M059J (cell line): ENCODE measurements at places on chromosomes 2 and 18. TPM values are rescaled to one million over a fixed set of nuclear protein-coding genes. Genes with fewer than 3 reads are reported as not detected.

GRCh38 chr18:59760619-59761600 is 63.7 kb upstream of the CCBE1 start:
- DNase-seq, result no peak

- no peak for DNase-seq
Observed at GRCh38 chr2:232438091-232438490, 17.9 kb upstream of the ALPI start.

GRCh38 chr2:88656690-88657089 is 29.4 kb upstream of the EIF2AK3 start:
- peak; percentile 78 for DNase-seq

GRCh38 chr2:233835230-233836186 is 18.8 kb downstream of the HJURP start:
- DNase-seq, result no peak

DNA sequence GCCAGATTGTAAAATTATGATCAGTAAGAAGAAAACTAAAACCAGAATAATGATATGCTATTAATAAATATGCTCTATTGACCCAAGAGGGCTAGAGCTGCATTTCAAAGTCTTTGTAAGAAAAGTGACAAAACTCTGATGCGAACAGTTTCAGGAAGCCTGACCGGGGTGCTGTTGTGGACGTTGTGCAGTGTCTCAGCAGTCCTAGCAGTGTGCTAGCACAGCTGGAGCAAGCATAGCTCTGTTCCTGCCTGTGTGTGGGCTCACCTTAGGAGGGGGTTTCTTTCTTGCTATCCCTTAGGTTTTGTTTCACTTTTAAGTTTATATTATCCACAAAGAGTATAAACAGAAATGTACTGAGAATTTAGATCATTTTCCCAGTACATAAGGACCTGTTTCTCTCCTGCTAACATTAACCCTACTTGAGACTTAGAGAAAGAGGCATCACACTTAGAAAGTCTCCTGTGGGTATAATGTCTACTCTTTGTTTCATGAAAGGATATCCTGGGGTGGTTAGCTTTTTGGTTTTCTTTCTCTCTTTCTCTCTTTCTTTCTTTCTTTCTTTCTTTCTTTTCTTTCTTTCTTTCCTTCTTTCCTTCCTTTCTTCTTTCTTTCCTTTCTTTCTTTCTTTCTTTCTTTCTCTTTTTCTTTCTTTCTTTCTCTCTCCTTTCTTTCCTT is 124.5 kb downstream of the TMEM182 start:
- DNase-seq, result no peak

- DNase-seq, result no peak
Observed at GRCh38 chr18:35155398-35156117, 85.3 kb upstream of the ZNF397 start.

DNA sequence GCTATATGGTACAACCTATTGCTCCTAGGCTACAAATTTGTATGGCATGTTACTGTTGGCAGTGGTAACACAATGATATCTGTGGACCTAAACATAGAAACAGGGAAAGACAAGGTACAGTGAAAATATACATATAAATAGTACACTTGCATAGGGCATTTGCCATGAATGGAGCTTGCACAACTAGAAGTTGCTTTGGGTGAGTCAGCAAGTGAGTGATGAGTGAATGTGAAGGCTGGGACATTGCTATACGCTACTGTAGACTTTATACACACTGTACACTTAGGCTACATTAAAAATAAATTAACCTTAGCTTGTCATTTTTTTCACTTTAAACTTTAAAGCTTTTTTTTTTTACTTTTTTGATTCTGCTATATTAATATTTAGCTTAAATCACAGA is 500.0 kb upstream of the SETBP1 start:
- no peak for DNase-seq

DNA sequence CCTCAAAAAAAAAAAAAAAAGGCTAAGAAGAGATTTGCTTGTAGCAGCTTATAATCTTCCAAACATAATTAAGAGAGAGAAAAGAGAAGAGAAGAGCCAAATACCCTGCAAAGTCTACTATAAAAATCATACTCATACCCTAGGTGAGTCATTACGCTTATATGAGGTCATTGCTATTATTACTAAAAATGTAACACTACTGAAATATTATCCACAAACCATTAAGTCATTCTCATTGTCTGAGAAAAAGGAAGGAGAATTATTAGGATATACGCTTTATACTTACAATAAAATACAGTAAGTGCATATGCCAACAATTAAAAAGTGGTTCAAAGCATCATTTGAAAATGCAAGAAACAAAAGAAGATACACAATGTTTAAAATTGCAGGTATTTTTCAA is 66.5 kb downstream of the COLEC12 start:
- DNase-seq, result no peak

GRCh38 chr2:5740053-5740452 is 47.9 kb downstream of the SOX11 start:
- no peak for DNase-seq

DNA sequence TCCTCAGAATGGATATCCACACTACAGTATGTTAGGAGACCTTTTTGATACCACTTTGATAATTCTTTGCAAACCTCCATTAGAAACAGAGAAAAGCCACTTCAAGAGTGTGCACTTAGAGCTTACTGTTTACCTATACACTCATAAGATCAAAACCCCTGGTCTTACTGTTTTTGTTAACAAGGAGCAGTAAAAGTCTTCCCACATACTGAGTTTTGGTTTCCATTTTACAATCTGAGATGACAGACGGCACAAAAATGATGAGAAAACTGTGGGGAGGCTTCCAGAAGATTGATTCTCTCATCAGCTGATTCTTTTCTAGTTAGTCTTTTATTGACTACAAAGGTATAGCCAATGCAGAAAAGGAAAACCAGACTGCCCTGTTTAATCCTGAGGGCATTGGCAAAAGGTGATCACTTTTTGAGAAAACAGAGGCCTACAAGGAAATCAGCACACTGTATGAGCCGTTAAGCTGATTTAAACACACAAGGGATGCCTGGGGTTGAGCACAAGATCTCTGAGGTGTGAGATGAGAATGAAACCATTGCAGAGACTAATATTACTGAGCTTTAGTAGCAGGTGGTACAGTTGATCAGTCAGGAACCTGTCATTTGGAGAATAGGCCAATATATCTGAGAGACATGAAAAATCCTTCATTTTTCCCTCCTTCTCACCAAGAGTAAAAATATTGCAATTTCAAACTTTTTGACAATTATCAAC is 368.6 kb downstream of the GRB14 start:
- no peak for DNase-seq

DNA sequence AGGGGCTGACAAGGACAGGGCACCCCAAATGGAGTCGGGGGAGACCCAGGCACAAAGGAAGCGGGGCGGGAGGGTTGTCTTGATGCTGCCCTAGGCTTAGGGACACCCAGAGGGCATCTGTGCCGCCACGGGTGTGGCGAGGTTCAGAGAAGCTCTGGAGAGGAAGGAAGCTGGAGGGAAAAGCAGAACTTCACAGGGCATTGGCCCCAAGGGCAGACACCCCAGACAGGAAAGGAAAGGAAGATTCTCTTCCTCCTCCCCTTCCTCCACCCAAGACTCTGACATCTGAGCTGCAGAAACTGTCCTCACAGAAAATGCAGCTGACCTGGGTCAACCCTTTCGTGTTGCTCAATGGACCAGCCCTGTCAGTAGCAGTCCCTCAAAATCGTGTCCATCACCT is 25.6 kb downstream of the DNMT3A start:
- DNase-seq, result no peak

DNA sequence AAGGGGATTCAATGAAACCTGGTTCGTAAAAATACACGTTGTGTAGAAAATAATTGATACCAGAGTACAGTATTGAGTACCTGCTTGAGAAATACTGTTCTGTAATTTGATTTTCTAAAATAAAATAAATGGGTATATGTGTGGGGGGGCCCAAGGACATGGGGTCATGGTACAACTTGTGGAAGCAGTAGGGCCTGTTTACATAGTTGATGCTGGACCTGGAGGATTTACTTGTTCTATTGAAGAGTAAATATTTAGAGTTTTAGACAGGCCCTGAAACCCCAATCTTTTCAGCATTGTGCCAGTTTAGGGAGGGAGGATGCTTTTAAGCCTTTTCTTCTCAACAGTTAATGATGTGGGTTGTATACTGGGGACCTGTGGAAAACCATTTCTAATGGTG is 11.7 kb downstream of the CERS6 start:
- no peak for DNase-seq

The CRYBA2 gene
- total RNA-seq, result 0.17 TPM in 1 of 2 replicates, not detected in the other

The PHLPP1 gene
- 8.6 and 12.5 TPM in 2 replicates for total RNA-seq

The BCL11A gene
- total RNA-seq, result under 0.01 TPM in 1 of 2 replicates, not detected in the other

The LIMS3 gene
- total RNA-seq, result 0.17 and 2.3 TPM in 2 replicates

The TTN gene
- 0.52 and 0.71 TPM in 2 replicates for total RNA-seq
